ENCODE measurements at places on chromosomes 11 and 22.

- DNase-seq = no peak
Observed at GRCh38 chr11:33698921-33699320, 1.7 kb downstream of the C11orf91 start.

- peak; percentile 22 for DNase-seq
Observed at GRCh38 chr22:50267591-50268390, 2.4 kb downstream of the MAPK11 start.

DNA sequence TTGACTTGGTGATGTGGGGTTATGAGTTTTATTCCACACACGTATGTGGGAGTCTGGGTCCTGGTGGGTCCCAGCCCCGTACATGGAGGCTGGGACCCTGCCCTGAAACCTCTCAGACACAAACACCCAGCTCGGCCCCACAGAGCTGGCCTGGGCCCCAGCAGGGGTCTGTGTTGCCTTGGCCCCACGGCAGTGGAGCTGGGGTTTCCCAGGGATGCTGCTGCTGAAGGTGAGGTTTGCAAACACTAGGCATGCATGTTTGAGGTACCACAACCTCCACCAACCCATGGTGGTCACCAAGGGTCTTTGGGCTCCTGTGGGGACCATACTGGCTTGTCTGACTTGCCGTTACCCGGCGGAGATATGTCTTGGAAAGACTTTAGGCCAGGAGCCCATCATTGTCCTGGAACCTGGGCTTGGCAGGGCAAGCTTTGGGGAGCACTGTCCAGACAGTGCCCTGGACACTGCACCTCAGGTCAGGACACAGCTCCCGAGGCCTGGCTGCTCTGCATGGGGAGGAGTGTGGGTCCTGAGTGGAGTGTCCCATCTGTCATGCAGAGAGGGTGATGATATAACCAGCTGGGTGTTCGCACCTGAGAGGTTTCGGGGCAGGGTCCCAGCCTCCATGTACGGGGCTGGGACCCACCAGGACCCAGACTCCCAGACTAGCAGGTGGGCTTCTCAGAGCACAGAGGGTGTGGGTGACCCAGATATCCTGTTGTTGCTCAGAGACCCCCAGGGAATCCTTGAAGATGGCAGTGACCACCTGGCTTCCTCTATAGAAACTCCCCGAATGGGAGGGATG is 63.3 kb downstream of the KCNQ1 start:
- DNase-seq = no peak

DNA sequence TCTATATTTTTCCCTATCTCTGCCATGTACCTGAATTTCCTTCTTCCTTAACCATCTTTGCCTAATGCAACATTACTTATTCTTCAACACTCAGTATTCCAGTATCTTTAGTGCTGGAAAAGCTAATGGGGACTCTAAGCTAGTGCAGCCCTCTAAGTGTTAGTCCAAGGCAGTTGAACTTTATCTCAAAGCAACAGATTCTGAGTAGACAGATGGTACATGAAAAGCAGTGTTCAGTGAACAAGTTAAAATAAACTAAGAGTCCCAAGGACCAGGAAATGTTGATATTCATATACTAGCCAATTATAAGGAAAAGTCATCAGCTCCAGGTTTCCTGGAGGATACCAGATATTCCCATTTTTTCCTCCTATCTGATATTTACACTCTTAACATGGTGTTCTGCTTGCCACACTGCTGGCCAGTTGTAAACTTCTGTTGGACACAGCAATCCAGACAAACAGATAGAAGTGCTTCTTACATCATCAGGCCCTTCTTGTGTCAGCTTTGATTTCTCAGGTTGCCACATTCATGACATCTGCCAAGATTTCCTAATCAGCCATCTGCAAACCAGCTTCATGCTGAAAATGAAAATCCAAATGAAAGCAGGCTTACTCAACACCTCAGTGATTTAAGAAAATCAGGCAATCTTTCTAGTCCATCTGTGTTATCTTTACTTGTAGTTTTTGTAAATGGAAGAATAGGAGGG is 255.9 kb upstream of the POU2AF2 start:
- no peak for DNase-seq

DNA sequence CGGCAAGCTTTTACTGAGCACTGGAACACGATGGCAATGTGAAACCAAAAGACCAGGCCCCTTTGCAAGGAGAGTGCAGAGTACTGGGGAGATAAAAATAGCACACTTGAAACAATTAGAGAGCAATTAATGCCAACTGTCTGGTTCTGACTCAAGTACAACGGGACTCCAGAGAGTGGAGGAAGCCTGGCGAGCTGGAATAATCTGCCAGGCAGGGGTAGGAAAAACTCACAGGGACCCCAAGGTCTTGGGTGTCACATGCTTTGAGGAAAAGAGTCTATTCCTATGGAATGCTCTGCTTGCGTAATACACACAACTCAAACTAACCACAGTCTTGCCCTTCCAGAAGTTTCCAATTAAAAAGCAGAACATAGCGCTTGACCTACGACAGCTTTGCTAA is 113.0 kb upstream of the CLMP start:
- no peak for DNase-seq

DNA sequence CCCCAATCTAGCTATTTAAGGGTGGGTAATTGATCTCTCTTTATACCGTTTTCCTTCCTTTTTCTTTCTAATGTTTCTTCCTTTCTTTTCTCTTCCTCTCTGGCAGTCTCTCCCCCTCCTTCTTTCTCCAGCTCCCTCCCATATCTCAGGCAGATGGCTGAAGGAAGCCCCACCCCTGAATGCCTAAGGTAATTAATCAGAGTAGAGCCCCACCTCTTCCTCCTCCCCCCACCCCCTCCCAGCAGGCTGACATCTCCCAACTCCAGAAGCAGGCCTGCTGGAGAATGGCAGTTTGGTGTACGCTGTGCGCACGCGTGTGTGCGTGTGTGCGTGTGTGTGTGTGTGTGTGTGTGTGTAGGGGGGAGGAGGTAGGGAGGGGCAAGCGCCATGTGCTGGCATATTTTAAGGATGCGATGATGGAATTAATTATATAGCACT is 122.6 kb downstream of the APOL5 start:
- no peak for DNase-seq

DNA sequence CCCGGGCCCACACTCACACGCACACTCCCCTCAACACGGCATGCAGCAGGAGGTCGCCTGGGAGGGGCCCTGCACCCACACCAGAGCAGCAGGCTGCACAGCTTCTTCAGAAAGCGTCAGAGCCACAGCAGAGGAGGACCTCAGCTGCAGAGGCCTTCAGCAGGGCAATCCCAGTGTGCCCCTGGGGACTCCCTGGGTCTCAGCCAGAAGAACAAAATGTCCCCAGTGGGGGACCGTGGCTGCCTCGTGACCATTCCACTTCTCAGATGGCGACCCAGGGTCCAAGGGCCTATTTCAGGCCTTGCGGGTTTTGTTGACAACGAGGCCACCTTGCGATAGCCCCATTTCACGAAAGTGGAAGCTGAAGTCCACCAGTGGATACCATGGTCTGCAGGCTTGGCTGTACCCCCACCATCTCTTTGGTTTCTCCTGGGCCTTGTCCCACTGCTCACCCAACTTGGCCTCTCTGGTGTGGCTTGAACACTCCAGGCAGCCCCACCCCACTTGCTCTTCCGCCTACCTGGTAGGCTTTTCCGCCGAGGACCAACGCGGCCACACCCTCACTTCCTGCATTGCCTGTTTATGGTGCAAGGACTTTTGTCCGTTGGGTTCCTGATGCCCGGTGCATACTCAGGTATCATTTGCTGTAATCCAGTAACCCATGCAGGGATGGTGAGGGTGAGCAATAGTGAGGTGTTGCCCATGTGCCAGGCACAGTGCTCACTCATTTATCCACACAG is 38.1 kb downstream of the MB start:
- no peak for DNase-seq

DNA sequence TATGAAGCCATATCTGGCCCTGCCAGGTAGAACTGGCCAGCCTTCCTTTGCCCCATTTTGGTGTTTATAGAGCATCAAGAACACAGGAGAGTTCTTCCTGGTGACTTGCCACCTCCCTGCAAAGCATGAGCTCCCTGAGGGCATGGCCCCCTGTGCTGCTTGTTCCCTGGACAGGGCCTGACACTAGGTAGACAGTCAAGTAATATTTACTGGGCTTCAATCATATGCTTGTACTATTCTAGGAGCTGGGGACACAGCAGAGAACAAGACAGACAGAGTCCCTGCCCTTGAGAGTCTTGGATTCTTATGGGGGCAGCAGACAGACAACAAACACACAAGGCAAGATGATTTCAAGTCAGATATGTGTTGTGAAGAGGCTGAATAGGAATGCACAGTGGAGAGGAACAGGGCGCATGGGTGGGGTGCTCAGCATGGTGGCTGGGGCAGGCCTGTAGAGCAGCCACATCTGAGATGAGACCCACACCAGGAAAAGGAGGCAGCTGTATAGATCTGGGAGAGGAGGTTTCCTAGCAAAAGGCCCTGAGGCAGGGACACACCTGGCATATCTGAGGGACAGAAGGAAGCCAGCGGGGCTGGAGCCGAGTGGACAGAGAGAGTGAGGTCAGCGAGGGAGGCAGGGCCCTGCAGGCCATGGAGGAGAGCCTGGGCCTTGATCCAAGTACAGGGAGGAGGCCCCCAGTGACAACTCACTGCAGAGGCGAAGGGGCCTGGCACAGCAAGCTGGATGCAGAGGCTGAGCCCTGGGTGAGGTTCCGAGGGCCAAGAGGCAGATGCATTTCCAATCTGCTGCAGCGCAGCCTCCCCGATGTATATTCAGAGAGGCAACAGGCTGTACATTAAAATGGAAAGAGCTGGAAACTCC is 10.2 kb upstream of the CBX6 start:
- no peak for DNase-seq

- DNase-seq = no peak
Observed at GRCh38 chr11:77669848-77670511, 32.4 kb upstream of the CLNS1A start.

DNA sequence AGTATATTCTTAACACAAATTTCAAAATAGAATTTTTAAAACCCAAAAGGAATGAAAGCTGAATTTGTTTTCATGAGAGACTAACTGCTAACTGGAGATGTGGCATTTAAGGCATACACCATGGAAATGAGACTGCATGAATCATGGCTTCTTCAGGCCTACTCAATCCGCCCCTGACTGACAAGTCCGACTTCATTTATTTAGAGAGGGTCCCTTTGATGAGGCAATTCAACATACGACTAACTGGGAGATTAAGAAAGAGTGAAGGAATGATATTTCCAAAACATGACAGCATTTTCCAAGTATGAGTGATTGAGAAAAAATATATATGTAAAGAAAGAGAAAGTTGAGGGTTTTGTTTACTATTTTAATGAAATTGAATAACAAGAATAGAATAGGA is 720.1 kb downstream of the DLG2 start:
- no peak for DNase-seq

- DNase-seq = no peak
Observed at GRCh38 chr11:56271092-56271491, 2.9 kb upstream of the OR5T1 start.

- no peak for DNase-seq
Observed at GRCh38 chr11:30210357-30210756, 20.5 kb upstream of the FSHB start.

DNA sequence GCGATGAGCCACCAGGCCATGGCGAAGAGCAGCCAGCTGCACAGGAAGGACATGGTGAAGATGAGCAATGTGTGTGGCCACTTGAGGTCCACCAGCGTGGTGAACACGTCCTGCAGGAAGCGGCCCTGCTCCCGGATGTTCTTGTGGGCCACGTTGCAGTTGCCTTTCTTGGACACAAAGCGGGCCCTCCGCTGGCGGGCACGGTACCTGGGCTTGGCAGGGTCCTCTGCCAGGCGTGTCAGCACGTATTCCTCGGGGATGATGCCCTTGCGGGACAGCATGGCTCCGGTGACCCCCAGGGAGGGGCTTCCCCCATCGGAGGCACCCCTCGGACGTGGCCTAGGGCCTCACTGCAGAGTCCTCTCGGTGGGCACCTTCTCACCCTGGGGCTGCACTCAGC is 648 bp downstream of the KCNJ11 start:
- DNase-seq = no peak

DNA sequence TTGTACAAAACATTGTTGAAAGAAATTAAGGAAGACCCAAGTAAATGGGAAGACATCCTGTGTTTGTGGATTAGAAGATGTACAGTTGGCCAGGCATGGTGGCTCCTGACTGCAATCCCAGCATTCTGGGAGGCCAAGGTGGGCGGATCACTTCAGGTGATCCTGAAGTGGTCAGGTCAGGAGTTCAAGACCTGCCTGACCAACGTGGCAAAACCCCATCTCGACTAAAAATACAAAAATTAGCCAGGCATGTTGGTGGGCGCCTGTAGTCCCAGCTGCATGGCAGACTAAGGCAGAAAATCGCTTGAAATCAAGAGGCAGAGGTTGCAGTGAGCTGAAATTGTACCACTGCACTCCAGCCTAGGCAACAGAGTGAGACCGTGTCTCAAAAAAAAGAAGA is 62.0 kb upstream of the SEPTIN5 start:
- DNase-seq = no peak

GRCh38 chr11:67648140-67648795 is 2.3 kb downstream of the ACY3 start:
- no peak for DNase-seq

GRCh38 chr22:42621505-42622002 is 6.9 kb upstream of the POLDIP3 start:
- no peak for DNase-seq

DNA sequence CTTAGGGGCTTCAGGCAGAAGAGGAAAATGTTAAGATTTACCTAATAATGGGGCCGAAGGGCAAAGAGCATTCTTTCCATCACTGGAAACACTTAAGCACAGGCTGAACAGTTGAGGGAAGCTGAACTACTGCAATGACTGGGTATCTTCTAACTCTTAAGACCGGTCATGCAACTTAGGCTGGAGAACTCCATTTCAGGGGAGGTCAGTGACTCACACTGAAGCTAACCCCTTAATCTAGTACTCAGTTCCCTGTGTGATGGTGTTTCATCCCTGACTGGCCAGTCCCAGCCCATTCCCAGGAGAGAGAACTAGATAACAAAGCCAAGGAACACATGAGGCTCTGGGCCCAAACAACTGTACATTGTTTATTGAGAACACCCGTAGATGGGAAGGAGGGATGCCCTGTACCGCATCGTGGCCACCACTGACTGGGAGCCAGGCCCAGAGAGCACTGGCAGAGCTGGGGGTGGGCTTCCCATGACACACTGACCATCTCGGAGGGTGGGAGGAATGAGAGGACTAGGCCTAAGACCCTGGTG is 10.5 kb downstream of the RPL27A start:
- no peak for DNase-seq

- no peak for DNase-seq
Observed at GRCh38 chr11:20962581-20962980, 293.2 kb downstream of the NELL1 start.

- no peak for DNase-seq
Observed at GRCh38 chr11:36016263-36016662, 72.4 kb downstream of the LDLRAD3 start.

- DNase-seq = no peak
Observed at GRCh38 chr11:34251589-34251980, 106.2 kb downstream of the ABTB2 start.

DNA sequence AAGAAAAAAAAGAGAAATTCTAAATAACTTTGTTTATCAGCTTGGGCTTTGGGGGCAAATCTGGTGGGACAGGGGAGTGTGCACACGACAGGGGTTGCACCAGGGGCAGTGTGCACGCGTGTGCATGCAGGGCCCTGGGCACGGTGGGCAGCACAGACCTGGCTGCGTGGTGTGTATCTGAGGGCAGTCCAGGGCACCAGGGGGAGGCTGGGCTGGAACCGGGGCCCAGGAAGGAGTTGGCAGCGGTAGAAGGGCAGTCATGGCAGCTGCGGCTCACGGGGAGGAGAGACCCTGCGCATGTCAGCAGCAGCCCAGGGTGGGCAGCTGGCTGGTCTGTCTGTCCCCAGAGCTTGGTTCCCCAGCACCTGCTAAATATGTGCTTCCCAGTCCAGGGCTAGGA is 4.3 kb downstream of the KRTAP5-5 start:
- DNase-seq = no peak

- no peak for DNase-seq
Observed at GRCh38 chr11:47850337-47850736, 2.2 kb upstream of the NUP160 start.

Data from activated naive CD4-positive, alpha-beta T cell (primary cell).